ENCODE measurements at places on chromosomes 16 and 17.
A peak's percentile ranks its signal among the peaks of the same experiment; 100 is the strongest.

DNA sequence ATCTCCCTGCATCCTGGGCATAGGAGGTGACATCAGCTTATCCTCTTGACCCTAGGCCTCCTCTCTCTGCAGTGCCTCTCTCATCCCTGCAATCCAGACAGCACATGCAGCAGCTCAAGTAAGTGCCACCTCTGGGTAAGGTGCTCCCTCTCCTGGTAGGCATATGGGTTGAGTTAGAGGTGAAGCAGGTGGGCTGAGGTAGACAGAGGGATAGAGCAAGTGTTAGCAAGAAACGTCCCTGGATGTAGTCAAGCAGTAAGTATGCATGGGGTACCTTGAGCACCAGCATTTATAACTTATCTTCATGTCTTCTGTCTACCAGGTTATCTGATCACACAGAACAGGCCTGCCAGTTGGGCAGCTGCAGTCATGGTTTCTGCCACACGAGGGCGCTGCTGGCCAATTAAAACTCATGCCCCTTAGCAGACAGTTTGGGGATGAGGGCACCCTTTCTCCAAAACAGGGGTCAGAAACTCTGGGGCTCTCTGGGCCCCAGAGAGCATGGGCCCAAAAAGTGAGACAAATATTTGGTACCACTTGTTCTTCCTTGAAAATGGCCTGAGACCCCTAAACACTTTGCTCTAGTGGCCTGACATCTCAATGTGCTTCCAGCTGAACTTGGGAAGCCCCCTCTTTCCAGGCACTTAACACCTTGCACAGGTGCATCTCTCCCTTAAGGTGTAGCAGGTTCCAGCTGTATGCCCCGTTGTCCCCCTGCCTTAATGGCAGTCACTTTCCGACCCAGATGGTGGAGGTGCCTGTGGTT, 59.8 kb downstream of the NEUROD2 start:
- peak; percentile 28 for DNase-seq

DNA sequence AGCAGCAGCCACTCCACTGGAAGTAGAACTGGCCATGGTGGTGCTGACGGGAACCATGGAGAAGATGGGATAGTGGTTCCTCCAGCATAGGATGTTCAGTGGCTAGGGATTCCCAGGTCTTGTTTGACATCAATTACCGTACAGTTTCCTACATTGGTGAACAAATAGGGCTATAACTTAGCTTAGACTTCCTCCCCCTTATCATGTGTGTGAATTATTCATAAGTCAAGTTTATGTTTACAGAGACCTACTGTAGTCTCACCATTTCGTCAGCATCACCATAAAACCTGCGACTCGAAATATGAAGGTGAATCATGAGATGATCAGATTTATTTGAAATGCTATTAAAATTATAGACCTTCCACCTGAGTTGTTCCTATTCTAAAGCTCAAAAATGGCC, 1.2 kb downstream of the KRTAP2-3 start:
- no peak for DNase-seq

GRCh38 chr17:32627239-32627996, 140.6 kb downstream of the CDK5R1 start:
- no peak for DNase-seq

GRCh38 chr16:56606071-56606475, 2.3 kb upstream of the MT2A start:
- DNase-seq = no peak

All from T-helper 22 cell (primary cell).